ENCODE measurements at places on chromosomes 1 and 21.

GRCh38 chr1:203686091-203686632 lies 59.5 kb downstream of the ATP2B4 start:
- DNase-seq = peak; percentile 18

- no peak for DNase-seq
Observed at GRCh38 chr1:6130036-6130435, 50.1 kb downstream of the CHD5 start.

- no peak for DNase-seq
Observed at GRCh38 chr1:61436491-61437120, 288.3 kb downstream of the TM2D1 start.

DNA sequence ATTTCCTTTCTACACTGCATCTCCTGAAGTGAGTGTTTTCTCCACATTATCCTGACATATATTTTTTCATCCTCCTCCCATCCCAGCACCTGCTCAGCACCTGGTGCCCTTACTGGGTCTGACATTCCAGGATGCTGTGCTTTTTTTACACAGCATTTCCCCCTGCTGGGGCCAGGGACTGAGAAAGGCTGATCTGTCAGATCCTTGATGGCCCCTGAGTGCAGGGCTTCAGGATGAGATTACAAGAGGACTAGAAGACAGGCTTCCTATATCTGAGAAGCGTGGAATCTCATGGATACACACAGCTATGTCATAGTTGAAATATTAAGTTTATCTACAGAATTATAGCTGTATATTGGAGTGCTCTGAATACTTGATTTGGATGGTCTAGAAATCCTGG lies 24.4 kb downstream of the RCAN1 start:
- no peak for DNase-seq

DNA sequence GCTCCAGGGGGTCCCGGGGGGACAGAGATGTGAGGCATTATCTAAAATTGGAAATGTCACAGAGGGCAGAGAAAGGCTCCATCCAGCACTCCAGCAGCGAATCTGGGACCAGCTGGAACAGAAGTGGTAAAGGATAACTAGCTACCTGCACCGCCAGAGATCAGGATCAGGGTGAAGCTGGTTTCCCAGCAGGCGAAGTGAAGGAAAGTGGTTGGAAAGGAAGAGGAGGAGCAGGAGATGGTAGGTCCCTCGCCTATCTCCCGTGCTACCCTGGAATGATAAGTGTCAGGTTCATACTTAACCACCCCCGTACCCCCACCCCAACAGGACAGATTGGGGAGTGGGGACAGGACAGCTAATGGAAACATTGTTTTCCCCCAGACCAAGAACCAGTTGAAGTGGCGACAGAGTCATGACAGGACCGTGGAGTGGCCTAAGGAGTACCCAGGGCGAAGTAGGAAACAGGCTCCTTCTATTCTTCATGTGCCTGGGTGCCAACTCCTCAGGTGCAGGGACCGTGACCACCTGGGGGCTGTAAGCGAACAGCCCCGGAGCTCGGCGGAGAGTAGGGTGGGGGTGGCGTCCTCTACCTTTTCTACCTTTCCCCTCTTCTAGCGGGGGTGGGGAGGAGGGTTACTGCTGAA lies 717 bp downstream of the B4GALT3 start:
- no peak for DNase-seq

DNA sequence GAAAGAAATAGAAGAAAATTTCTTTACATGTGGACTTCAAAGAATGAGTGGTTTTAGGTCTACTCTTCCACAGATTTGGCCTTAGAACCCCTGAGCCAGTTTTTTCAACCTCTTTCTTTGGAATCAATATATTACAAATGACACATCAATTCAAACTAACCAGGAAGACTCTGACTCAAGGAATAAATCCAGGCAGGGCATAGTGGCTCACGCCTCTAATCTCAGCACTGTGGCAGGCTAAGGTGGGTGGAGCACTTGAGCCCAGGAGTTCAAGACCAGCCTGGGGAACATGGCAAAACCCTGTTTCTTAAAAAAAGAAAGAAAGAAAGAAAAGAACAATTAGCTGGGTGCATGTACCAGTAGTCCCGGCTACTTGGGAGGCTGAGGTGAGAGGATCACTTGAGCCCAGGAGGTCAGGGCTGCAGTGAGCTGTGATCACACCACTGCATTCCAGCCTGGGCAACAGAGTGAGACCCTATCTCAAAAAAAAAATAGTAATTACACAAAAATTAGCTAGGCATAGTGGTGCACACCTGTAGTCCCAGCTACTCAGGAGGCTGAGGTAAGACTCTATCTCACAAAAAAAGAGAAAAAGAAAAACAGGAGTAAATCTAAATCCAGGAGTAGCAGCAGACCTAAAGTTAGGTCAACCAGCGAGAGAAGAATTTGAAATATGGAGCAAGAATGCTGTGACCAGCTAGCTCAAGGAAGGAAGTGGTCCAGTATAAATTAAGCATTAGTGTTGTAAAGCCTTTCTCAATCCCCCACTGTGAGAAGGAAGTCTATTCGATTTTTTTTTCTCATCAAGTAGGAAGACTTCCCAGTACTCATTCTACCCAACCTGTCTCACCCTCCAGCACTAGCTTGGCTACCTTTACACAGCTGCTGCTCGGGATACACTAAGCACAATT lies 1.9 kb downstream of the SORT1 start:
- peak; percentile 85 for DNase-seq

DNA sequence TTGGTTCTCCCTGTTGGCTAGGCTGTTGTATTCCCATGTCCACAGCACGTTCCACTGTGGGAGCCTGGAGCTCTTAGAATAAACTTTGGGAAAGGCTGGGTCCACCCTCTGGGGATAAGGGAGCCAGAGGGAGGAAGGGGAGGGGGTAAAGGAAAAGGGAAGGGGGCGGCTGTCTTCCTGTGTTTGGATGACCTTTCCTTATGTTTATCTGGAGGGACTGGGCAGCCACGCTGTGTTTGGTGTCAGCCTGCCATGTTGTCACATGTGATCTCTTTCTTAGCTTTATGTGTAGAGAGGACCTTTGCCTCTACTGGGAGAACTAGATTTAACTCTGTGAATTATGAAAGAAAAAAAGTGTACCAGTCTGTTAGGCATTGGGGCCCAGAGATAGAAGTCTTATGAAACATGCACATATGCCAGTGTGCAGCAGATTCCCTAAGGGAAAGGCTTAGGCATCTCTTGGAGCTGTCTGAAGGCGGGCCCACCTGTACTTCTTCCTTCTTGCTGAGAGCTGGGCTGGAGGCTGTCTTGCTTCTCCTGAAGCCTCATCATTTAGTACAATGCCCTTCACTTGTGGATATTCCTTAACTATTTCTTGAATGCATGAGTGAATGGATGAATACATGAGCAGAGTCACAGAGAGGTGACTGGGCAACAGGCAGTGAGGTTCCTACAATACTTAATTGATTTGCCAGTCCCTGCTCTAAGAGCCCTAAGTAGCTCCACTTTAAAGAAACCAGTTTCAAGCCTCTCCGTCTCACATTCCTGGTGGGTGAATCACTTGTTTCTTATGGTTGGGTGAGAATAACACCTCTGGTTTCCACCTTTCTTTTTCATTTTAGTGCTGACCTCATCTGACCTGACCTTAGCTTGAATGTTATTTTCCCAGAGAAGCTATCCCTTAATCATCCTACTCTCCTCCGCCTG lies 62.5 kb upstream of the ARHGAP29 start:
- DNase-seq = peak; percentile 87

- peak; percentile 72 for DNase-seq
Observed at GRCh38 chr1:24149866-24150233, 6.9 kb upstream of the IL22RA1 start.

DNA sequence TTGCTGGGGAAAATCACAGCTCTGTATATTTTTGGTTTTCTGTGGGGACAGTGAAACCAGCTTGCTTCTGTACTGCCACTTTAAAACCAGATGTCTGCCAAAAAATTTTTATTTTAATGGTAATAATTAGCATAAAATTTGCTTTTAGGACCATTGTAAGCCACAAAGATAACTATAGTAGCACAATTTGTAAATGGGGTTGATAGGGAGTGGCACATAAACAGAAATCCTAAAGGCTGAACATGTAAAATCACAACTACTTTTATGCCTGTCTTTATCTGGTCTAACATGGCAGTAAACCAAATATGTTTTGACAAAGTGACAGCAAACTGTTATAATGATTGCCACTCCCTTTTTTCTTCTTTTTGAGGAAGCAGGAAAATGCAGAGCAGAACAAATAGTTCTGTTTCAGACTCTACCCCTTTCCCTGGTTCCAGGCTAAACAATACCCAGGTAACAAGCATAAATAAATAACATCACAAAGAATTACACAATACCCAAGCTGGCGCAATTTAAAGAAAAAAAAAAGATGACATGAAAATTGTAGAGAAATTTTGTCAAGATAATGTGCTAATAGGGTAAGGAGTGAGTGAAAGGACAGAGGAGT lies 24.0 kb upstream of the CCDC181 start:
- DNase-seq = no peak

DNA sequence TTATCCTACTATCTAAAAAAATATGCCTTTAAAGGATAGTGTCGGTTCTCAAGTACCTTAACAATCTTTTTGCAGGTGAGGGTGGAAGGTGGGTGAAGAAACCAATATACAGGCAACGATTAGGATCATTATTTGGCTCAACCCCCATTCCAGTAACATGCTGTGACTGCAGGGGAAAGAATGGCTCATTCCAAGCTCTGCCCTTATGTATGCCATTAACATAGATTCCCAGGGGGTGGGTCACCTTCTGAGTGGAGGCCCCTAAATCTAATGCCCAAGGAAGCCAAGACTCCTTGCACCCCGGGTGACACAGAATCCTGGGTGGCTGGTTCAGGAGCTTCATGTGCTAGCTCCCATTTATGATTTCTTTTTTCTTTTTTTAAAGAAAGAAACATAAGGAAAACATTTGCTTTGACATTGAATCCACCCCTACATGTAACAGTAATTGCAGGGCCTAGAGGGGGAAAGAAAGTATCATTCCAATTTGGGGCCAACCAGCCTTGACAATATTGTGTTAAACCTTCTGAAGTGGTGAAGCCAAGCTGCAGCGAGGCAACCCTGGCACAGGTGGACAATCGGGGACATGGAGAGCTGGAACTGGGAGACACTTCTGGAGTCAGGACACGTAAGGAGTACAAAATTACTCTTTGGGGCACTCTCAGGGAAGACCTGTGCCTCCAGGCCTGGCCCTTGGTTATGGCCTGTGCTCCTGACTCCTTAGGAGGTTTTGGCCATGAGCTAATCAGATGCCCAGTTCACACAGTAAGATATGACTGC lies 200.3 kb downstream of the PBX1 start:
- no peak for DNase-seq

GRCh38 chr21:32604464-32604863 lies 7.7 kb downstream of the CFAP298 start:
- DNase-seq = no peak

GRCh38 chr1:247528812-247529474 lies 7.3 kb downstream of the OR2C3 start:
- DNase-seq = no peak

DNA sequence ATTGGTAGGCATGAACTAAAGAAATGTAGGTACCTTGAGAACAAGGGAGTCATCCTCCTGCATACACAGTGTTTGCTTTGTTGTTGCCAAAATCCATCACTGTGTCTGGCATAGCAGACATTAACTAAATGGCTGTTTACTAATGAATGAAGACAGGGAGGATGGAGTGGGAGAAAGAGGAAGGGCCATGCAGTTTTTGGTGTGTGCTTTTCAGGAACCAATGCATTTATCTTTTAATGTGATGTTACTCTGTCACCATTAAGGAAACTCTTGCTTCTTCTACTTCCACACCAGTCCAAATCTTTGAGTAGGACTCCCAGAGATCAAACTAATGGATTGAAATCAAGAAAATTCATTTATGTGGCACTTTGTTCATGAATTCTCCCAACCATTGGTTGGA lies 55.6 kb upstream of the DUSP10 start:
- no peak for DNase-seq

DNA sequence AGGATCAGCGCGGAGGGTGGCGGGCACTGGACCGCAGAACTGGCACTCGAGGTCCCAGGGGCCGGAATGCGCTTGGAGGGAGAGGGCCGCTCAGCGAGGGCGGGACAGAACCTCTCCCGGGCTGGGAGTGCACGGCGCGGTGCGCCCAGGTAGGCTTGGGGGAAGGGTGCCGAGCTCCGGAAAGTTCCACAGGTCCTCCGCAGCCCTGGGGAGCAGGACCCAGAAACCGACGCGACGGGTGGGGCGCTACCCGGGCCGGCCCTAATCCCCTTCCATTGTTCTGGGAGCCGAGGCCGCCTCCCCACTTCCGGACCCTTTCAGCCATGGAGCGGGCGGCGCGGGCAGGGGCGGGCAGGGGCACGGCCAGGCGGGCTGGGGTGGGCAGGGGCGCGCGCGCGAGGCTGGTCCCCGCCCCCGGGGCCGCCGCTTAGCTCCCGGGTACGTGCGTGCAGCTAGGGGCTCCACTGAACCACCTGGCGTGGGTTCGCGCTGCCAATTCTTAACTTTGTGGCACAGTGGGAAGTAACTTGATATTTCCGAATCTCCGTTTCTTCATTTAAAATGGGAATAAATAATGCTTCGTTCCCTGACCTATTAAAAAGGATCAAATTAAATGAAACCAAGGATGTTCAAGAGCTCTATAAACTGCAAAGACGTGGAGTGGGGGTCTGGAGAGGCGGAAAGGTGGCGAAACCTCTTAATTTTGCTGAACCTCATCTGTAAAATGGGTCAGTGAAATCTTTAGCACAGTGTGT lies 20.7 kb downstream of the LGR6 start:
- no peak for DNase-seq

GRCh38 chr1:158163000-158163947 lies 17.4 kb upstream of the CD1D start:
- no peak for DNase-seq

GRCh38 chr21:43986544-43987451 lies 25.3 kb upstream of the TRAPPC10 start:
- no peak for DNase-seq

- DNase-seq = peak; percentile 65
Observed at GRCh38 chr1:172845371-172845770, 186.5 kb downstream of the FASLG start.
